ENCODE measurements at places on chromosomes 6 and 20. TPM values are rescaled to one million over a fixed set of nuclear protein-coding genes. Genes with fewer than 3 reads are reported as not detected.

DNA sequence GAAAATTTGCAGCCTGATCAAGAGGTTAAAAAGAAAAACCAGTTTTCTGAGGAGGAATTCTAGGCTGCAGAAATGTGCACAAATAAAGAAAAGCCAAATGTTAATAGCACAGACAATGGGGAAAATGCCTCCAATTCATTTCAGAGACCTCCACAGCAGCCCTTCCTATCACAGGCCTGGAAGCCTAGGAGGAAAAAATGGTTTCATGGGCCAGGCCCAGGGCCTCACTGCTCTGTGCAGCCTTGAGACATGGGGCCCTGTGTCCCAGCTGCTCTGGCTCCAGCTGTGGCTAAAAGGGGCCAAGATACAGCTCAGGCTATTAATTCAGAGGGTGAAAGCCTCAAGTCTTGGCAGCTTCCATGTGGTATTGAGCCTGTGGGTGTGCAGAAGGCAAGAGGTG, 18.9 kb downstream of the AHI1 start:
- no peak for DNase-seq

DNA sequence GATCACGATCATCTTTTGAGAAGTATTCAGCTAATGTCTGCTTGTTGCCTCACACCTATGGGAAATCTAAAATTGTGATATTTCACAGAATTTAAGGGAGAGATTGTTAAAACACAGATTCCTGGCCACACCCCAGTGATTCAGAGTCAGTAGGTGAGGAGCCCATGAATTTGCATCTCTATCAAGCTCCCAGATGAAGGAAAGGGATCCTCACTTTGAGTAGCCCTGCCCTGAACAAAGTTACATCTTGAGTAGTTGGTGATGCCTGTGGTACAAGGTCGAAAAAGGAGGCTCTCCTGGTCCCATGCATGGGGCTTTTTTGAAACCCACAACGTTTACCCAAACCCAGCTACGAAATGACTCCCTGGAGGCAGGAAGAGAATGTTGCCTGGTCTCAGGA, 79.5 kb downstream of the PAK5 start:
- DNase-seq: no peak

GRCh38 chr6:157779705-157780604, 43.1 kb upstream of the SNX9 start:
- DNase-seq: no peak

DNA sequence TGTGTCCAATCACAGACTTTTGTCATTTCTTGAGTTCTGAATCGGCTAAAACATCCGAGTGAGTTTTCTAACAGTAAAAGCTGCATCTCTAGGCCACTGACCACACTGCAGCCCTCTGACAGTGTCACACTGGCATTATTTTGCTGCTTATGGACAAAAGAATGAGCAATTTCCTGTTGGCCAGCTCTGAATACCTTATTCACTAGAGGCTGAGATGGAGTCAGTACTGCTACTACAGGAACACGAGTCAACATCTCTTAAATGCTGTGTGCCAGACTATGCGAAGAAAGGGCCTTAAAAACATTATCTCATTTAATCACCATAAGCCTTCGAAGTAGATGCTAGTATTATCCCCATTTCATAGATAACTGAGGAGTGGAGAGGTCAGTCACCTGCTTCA, 42.5 kb upstream of the IPCEF1 start:
- no peak for DNase-seq

GRCh38 chr6:141401851-141402250, 730.9 kb upstream of the GJE1 start:
- DNase-seq: peak; percentile 68

DNA sequence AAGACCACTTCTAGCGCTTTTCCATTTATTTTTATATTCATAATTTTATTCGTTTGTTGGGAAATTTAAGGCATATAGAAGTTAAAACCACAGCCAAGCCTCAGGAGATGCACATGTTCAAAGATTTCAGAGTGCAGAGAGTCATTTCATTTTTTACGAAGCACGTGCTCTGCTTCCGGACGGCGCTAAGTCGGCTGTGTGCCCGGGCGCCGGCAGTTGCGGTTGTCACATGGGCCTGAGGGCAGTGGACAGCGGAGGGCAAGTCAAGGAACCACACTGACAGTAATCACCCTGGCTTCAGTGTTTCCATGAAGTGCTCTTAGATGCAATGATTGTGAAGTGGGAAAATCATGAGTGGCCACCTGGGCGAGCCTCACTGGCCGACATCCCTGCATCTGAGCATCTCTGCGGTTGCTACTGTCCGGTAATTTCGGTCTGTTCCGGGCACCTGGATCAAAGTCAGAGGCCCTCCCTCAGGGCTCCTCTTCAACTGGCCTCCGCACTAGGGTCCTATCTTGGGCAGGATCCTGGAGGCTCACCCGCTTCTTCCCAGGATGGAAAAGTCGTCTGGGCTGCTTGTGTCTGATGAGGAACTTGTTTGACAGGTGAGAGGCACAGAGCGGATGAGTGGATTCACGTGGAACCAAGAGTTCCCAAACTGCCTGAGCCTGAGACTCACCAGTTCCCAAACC, 90.8 kb downstream of the DACT2 start:
- no peak for DNase-seq

- DNase-seq: no peak
Measured at GRCh38 chr6:87501809-87502572, 29.2 kb downstream of the SLC35A1 start.

DNA sequence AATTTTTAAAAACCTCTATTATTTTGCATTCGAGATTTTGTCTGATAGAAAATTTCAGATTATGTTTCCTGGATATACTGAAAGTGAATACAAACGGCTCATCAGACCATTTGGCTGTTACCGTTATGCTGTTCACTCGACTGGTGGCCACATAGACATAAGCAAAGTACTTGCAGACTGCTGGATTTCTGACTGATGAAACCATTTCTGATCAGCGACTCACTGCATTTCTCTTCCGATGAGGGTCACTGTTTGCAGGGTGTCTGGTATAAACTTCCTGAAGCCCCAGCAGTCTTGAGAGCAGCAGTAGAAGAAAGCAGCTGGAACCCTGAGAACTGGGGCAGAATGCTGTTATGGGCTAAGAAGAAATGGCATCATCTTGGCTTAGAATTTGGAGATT, 17.7 kb downstream of the SNX9 start:
- no peak for DNase-seq

GRCh38 chr6:134930463-134930862, 19.4 kb downstream of the ALDH8A1 start:
- DNase-seq: no peak

DNA sequence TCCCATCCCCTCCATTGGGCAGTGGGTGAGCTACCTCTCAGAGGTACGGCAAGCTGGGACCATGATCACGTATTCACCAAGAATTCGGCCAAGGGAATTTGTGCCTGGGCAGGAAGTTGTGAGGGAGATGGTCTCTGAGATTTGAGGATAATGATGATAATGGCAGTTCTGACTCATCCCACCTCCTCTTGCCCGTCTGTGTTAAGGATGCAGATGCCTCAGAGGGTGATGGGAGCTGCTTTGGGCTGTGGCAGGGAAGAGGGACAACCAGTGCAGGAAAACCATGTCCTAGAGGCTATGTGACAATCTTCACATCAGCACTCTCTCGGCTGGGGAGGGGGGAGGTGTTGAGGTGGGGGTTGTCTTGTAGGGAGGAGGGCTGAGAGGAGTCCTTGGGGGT, 4.3 kb downstream of the TGM6 start:
- no peak for DNase-seq

- DNase-seq: peak; percentile 38
Measured at GRCh38 chr6:99614430-99615186, 8.0 kb downstream of the PRDM13 start.

- peak; percentile 85 for DNase-seq
Measured at GRCh38 chr20:63835021-63835858, 4.2 kb upstream of the ZBTB46 start.

- DNase-seq: no peak
Measured at GRCh38 chr20:24578567-24579415, 109.4 kb downstream of the SYNDIG1 start.

PFDN4 gene
- 108 TPM for polyA plus RNA-seq

LTB gene
- not detected for polyA plus RNA-seq

TSHZ2 gene
- polyA plus RNA-seq: 18.6 TPM

TPBG gene
- 24.4 TPM for polyA plus RNA-seq

GPR63 gene
- polyA plus RNA-seq: 0.73 TPM

ABHD12 gene
- polyA plus RNA-seq: 102 TPM

PAX1 gene
- polyA plus RNA-seq: not detected

PGC gene
- polyA plus RNA-seq: not detected

CFB gene
- 4.8 TPM for polyA plus RNA-seq
